ENCODE measurements at places on chromosomes 12 and 14.

- DNase-seq = no peak
Observed at GRCh38 chr12:63862187-63862968, 17.9 kb downstream of the SRGAP1 start.

DNA sequence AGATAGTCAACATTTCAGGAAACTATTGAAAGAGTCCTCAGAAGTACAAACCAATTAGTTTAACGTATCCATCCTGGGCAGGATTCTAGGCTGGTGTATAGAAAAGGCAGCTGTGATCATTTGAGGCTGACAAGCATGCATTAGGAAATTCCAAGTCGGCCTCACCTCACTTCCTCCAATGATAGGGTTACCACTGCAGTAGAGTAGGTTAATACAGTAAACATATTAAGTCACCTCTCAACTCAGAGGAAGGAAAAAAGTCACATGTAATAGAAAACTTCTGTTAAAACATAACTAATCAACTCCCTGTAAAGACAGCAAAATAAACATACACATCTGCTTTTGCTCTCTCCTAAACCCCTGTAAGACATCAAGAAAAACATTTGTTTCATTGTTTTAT lies 33.5 kb downstream of the MED13L start:
- no peak for DNase-seq

DNA sequence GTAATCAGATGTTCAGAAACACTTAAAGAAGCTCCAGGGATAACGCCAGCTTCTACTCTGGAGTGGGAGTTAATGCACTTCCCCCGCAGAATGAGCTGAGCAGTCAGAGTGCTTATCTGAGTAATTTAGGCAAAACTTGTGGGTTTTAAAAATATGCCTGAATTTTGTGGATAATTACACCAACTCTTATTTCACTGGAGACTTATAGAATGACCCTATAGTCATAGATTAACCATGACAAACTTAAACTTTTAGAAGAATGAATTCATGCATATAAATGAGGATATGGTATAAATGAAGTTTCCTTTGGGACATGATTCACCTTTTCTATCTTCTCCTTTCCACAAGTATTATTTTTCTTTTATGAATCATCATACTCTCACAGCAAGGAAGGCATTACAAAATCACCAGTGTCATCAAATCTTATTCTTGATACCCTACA lies 241.1 kb upstream of the FBXO33 start:
- no peak for DNase-seq

DNA sequence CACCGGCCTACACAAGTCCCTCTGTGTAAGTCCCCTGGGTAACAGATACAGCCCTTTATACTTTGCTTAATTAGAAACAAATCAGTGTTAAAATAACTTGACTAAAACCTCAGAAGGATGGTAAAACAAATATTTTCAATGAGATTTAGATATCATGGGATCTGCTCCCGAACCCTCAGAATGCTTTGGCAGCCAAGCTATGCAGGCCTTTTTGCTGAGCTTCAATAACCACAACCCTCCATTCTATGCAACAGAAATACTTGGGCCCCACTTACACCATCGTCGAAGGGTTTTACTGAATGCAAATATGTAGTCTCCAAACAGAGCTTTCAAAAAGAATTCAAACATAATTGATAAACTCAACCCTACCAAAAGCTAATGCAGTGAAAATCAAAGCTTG lies 29.3 kb upstream of the PITPNM2 start:
- DNase-seq = no peak

DNA sequence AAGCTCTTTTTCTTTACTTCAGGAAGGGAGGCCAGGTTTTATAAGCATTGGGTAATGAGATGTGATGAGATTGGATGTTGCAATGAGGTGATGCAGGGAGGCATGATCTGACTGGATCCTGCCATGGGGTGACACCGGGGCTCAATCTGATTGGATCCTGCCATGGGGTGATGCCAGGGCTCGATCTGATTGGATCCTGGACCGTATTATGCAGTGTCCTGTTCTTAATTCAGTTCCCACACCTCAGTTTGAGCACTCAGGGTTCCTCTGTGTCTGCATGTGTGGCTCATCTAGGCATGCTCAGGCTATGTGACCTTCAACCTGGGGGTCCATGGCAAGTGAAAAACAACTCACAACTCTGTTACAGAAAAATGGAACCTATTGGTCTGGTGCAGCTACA lies 166.4 kb downstream of the SLC15A4 start:
- DNase-seq = no peak
